Mononuclear cell (primary cell): ENCODE measurements at places on chromosomes 3 and 15. TPM values are rescaled to one million over a fixed set of nuclear protein-coding genes. Genes with fewer than 3 reads are reported as not detected.

Gene TMOD2
- 5.9 TPM for total RNA-seq

Gene REC114
- total RNA-seq: not detected

Gene GUCA1C
- not detected for total RNA-seq

Gene POLQ
- 0.42 TPM for total RNA-seq

Gene C3orf49
- total RNA-seq: not detected

Gene TTC21A
- total RNA-seq: 5.6 TPM

Gene SNTN
- not detected for total RNA-seq

Gene GPR27
- total RNA-seq: 5.1 TPM

Gene SCN11A
- under 0.01 TPM for total RNA-seq
